ENCODE measurements at places on chromosomes 6 and 20. TPM values are rescaled to one million over a fixed set of nuclear protein-coding genes. Genes with fewer than 3 reads are reported as not detected.
A peak's percentile ranks its signal among the peaks of the same experiment; 100 is the strongest.

- no peak for DNase-seq
Measured at GRCh38 chr6:89022798-89023197, 57.8 kb upstream of the PNRC1 start.

- DNase-seq, result no peak
Measured at GRCh38 chr20:13418263-13419229, 197.5 kb downstream of the ISM1 start.

DNA sequence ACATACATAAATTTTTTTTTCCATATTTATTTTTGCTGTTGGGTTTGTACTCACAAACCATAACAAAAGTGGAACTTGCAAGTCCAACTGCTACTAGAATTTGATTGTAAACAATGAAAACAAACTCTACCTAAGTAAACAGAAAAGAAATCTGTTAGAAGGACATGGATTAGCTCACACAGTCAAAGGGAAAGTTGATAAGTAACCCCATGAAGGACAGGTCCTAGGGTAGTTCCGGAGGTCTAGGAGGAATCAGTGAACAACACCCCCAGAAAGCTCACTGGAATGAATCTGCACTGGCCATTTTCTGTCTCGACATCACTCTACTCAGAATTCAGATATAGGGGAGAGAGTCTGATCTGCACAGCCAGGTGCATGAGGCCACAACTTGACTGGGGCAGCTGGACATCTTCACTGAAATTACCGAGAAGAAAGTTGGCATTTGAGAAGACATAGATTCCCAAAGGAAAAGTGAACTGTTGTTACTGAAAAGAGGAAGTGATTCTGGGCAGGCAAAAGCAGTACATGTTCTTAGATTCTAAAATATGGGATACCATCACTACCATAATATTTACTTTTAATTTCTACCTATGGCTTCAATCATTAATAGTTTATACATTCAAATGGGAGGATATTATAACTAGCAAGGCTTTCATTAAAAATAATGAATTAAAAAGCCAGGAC lies 76.4 kb downstream of the HMGN3 start:
- DNase-seq, result no peak

The B3GAT2 gene
- total RNA-seq, result not detected

- no peak for DNase-seq
Measured at GRCh38 chr6:156021746-156022396, 566.2 kb upstream of the NOX3 start.

GRCh38 chr6:122098201-122098678 lies 301.2 kb upstream of the HSF2 start:
- DNase-seq, result no peak

DNA sequence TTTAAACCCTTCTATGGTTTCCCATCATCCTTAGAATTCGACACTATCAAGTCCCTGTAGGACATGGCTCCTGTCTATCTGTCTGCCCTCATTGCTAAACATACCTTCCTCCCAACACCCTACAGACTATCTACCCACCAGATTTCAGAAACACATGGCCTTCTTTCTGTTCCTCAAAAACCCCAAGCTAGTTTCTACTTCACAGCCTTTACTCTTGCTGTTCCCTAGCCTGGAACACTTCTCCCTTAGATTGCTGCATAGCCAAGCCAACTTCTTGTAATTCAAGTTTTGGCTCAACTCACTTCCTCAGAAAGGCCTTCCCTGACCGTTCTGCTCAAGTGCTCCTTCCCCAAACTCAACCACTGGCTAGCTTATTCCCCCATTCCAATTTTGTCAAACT lies 156.2 kb downstream of the BTBD9 start:
- no peak for DNase-seq

GRCh38 chr20:45416917-45417316 lies 976 bp downstream of the PIGT start:
- DNase-seq, result no peak

- DNase-seq, result no peak
Measured at GRCh38 chr6:169858293-169858934, 107.0 kb downstream of the ERMARD start.

The BPIFA2 gene
- total RNA-seq, result not detected

The IMPG1 gene
- total RNA-seq, result not detected

The RNF5 gene
- 60.7 TPM for total RNA-seq

- no peak for DNase-seq
Measured at GRCh38 chr6:12081771-12082170, 69.7 kb downstream of the HIVEP1 start.

GRCh38 chr20:43680981-43681380 lies 14.1 kb downstream of the MYBL2 start:
- DNase-seq, result no peak

The VWA7 gene
- total RNA-seq, result 1.6 TPM

- DNase-seq, result no peak
Measured at GRCh38 chr6:168225471-168225911, 94.1 kb downstream of the DACT2 start.

GRCh38 chr6:78615430-78615904 lies 251.9 kb upstream of the IRAK1BP1 start:
- DNase-seq, result no peak

DNA sequence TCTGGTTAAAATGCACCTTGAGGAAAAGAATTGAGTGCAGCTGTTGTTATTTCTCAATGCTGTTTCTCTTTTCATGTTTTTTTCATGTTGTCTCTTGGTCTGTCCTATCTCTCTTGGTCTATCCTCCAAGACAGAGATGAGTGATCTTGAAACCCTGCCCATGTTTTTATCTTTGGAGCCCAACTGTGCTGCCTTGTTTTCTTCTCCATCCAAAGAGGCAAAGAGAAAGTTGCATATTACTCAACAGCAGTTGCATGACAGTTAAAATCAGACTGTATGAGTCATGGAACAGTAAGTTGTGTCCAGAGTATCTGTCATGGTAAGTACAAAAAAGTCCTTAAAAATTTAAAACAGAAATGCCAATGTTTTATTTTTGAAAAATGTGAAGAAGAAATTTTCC lies 26.2 kb downstream of the BCAS1 start:
- DNase-seq, result no peak

- peak; percentile 30 for DNase-seq
Measured at GRCh38 chr6:72622094-72622940, 453 bp downstream of the KCNQ5 start.

DNA sequence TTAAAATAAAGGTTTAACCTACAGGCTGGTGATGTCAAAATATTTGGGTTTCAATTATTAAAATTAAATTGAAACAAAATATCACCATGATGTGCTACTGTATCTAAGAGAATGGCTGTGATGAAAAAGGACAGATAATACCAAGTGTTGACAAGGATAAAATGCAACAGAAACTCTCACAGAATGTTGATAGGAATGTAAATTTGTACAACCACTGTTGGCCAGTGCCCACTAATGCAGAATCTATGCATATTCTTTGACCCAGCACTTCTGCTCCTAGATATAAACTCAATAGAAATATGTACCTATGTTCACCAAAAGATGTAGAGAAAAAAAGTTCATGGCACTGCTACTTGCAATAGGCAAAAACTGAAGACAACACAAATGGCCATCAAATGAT lies 41.1 kb upstream of the BTBD3 start:
- no peak for DNase-seq

DNA sequence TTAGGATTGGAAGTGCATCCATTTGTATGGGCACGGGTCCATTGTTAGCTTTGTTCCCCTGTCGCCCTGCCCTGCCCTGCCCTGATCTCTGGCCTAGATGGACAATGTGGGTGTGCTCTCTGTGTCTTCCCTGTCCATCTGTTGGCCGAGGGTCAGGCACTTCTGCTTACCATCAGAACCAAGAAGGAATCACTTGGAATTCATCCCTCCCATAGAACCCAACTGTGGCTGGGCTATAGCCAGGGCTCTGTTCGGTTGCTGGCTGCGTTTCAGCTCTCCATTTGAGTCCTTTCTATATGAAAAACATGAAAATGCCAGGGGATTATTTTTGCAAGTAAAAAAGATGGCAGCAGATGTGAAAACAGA lies 26.6 kb upstream of the TULP4 start:
- DNase-seq, result no peak

- peak; percentile 56 for DNase-seq
Measured at GRCh38 chr20:63224412-63225081, 8.6 kb upstream of the YTHDF1 start.

GRCh38 chr20:9363673-9364072 lies 150.7 kb upstream of the LAMP5 start:
- no peak for DNase-seq

DNA sequence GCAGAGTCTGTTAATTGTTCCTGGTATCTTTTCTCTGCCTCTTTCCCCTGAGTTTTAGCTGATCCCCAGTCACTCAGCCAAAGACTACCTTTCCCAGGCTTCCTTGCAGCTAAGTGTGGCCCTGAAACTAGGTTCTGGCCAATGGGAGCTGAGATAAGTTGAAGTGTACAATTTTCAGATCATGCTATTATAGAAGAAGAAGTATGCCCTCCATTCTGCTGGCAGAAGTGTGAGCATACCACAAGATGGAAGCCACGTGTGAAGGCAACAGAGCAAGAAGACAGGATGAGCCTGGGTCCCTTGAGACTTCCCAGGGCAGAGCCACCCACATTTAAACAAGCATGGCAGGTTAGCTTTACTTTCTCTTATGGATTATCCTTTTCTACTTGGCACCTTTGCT lies 273.2 kb downstream of the HIVEP2 start:
- no peak for DNase-seq

The CDC5L gene
- 25.7 TPM for total RNA-seq

The RIPOR3 gene
- total RNA-seq, result 19.2 TPM

- DNase-seq, result no peak
Measured at GRCh38 chr6:153814136-153814535, 224.9 kb upstream of the OPRM1 start.

GRCh38 chr6:137415834-137416190 lies 78.4 kb downstream of the OLIG3 start:
- DNase-seq, result no peak

The C6orf132 gene
- 22.4 TPM for total RNA-seq

DNA sequence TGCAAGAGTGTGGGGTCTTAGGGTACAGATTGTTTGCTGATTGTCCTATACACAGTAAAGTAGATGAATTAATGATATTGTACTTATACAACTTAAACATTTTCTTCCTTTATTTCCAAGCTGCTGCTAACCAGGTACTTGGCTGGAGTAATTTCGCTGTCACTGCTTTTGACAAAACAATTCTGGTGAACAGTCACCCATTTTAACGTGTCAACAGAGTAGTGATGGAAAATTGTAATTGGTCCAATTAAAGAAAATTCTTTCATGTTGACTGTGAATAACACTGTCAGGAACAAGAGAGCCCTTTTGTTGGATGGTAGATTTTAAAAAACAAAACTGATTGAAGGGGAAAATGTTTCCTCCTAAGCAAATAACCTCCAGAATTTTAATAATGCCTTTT lies 26.4 kb upstream of the MROH8 start:
- DNase-seq, result no peak

DNA sequence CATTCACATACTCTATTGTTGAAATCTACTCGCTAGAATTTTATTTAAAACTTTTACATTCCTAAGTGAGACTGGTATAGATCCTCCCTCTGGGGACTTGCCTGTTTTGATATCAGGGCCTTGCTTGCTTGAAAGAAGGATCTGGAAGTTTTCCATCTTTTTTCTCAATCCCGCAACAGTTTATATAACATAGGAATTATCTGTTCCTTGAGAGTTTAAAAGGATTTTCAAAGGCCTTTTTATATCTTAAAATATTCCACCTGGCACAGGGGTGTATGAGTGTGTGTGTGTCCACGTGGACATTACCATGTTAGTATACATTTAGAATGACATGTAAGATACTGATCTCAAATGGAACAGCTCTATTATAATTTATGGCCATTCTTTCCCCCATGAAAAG lies 96.3 kb downstream of the TRERF1 start:
- DNase-seq, result no peak

The EFCAB8 gene
- 0.51 TPM for total RNA-seq

DNA sequence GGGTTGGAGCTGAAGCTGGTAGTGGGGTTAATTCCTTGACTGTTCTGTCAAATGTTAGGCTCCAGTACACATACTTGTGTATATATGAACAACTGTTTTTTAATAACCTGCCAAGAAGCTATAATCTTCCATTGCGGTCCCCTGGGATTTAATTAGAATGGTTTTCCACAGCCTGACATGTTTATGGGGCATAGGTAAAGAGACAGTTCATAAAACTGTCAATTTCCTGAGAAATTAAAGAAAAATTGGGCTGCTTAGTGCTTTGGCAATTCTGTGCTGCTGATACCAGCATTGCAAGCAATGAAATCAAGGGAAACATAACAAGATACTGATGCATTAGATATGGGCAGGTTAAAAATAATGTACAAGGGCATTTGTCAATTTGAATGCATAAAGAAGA lies 314.1 kb upstream of the SLC35B3 start:
- no peak for DNase-seq

GRCh38 chr20:4242376-4242775 lies 227.0 kb upstream of the RNF24 start:
- no peak for DNase-seq

- no peak for DNase-seq
Measured at GRCh38 chr20:20971810-20972209, 134.3 kb downstream of the LINC00237 start.

The PREP gene
- 47.8 TPM for total RNA-seq

DNA sequence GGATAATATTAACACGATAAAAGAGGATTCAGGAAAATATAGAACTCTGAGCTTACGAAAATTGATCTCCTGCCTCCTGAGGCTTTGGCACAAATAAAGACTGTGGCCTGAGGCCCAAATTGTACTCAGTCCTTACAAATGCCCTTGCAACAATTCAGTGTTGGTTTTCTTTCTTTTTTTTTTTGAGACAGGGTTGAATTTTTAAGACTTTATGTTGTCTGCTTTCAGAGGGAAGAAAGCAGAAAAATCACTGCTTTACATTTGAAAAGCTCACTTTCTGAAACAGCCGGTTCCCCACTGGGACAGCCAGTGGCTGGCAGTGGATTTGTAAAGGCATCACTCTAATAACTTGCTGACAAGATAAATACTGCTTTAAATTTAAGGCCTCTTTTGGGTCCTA lies 290.5 kb downstream of the SLC35F1 start:
- no peak for DNase-seq

DNA sequence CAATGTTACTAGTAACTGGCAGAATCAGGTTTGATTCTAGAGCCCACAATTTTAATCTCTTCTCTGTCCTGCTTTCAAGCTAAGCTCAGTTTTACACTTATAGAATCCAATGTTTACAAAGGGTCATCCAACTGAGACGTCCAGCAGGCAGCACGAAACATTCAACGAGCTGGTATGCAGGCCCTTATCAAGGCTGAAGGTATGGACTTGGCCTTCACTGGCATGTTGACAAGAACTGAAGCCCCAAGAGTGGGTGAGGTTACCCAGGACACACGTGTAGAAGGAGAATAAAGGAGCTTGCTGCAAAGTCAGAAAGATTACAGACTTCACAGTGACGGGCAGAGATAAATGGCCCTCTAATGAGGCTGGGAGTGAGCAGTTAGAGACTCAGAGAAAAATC lies 187.4 kb downstream of the KIF16B start:
- DNase-seq, result no peak

- no peak for DNase-seq
Measured at GRCh38 chr20:23096097-23096496, 10.0 kb upstream of the CD93 start.

GRCh38 chr6:131368198-131368911 lies 204.7 kb upstream of the ARG1 start:
- DNase-seq, result no peak

GRCh38 chr6:23145781-23146180 lies 576.4 kb downstream of the HDGFL1 start:
- no peak for DNase-seq

- DNase-seq, result no peak
Measured at GRCh38 chr20:48531505-48531904, 296.3 kb downstream of the PREX1 start.

Data from mesothelial cell of epicardium (in vitro differentiated cells).